Activated CD8-positive, alpha-beta memory T cell treated with anti-CD3 and anti-CD28 coated beads, Interleukin-2, amount 10 ng/mL, durations not matched to agents 7 days and 5 days (primary cell): ENCODE measurements at places on chromosomes 7 and 10. TPM values are rescaled to one million over a fixed set of nuclear protein-coding genes. Genes with fewer than 3 reads are reported as not detected.

CHCHD2 gene
- total RNA-seq: 534 TPM

GPR26 gene
- not detected for total RNA-seq

TRIM24 gene
- 17.7 TPM for total RNA-seq

SUGCT gene
- total RNA-seq: 0.21 TPM

UTF1 gene
- total RNA-seq: not detected

BNIP3 gene
- total RNA-seq: 39.2 TPM

TRIL gene
- 0.05 TPM for total RNA-seq

C7orf33 gene
- total RNA-seq: not detected

DNA sequence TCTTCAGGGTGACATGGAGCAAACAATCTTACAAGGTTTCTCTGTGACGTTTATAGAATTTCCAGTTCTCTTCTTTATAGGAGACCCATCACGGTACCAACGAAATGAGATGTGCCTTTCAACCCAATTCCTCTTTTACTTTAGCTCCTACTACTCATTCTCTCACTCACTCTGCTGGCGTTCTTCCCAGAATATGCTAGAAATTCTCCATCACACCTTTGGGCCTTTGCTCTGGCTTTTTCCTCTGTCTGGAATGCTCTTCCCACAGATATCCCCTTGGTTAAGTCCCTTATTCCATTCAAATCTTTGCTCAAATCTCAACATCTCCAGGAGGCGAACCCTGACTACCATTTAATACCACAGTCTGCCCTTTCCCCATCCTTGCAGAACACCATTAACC, 39.0 kb downstream of the SEMA3C start:
- DNase-seq: no peak

DNA sequence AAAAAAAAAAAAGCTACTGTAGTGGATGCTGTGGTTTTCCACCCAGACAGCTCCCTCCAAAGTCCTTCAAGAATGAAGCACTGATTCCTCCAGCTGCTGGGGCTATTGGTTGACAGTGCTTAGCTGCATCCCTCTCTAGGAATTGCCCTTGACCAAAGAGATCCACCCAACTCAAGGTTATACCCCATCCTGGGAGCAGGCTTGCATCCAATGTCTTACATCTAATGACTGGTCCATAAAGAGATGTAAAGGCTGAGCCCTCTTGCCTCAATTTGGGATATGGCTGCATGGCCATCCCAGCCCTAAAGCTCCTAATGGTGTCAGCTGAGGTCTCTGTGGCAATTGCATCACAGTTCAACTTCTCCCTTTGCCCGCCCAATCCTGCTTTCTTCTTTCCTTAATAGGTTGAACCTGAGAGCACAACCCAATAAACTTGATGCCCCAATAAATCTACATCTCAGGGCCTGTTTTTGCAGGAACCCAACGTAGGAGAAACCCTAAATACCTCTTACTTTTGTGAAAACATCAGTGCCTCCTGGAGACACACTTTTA, 4.4 kb downstream of the GPR37 start:
- no peak for DNase-seq

GRCh38 chr10:17140386-17140761, 10.8 kb upstream of the CUBN start:
- DNase-seq: no peak

DNA sequence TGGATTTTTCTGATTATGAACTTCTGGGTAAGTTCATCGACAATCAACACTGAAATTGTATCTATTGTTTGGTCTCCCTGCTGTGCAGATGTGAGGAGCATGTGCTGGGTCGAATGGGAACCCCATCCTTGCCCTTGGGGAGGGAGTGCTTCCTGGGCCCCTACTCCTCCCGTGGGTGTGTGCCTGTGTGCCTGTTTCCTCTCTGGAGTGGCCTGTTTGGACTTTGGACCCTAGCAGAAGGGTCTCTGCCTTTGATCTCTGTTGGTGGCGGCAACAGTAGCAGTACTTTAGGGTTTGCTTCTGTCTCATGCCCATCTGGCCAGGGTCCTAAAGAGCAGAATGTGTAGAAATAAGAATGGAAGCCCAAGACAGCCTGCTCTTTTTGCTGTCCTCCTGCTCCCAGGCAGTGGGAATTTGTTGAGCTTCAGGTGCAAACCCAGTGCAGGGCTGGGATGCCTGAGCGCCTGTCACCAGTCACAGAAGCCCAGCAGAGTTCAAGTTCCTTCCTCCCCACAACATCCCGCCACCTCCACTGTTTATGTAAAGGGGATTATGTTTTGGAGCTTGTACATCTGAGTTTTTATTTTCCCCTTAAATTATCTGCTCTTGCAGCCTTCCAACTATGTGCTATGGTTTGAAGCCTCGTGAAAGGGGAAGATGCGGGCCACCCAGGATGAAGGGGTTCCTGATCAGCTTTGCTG, 1.5 kb upstream of the TACR2 start:
- DNase-seq: no peak

DNA sequence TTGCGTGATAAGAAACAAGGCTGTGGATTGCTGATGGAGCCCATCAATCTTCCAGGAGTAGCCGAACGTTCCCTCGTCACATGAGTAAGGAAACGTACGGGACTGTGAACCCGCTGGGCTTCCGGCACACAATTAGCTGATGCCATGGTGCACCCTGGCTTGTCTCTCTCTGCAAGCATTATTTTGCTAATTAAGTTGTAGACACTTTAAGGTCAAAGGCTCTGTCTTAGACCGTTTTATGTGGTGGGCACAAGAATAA, 50.9 kb downstream of the ADARB2 start:
- DNase-seq: no peak

- DNase-seq: no peak
These were observed 521.9 kb downstream of the TYW1 start for GRCh38 chr7:67518580-67518979.

GRCh38 chr10:97584060-97584797, at the start of gene HOGA1:
HOGA1 (plus strand) TSS chr10:97584389; CDS start chr10:97584704, 315 bp downstream.
- DNase-seq: no peak

GRCh38 chr7:26311798-26312197, 20.1 kb downstream of the SNX10 start:
- no peak for DNase-seq

DNA sequence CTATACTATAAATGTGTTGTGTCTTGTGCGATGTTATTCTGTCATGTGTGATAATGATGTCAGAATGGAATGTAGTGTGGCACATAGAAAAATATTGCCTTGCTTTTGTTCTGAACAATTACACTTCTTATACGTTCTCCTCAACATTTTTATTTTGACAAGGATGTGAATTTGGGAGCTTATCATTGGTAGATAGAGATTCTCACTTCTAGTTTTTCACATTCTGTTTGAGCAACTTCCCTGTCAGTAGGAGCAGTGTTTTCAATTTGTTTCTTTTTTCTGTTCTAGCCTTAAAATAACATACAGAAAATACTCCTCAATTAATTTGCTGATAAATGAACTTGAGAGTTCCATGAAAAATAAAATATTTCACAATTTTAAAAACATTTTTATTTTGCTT, 17.6 kb downstream of the SUN3 start:
- no peak for DNase-seq

DNA sequence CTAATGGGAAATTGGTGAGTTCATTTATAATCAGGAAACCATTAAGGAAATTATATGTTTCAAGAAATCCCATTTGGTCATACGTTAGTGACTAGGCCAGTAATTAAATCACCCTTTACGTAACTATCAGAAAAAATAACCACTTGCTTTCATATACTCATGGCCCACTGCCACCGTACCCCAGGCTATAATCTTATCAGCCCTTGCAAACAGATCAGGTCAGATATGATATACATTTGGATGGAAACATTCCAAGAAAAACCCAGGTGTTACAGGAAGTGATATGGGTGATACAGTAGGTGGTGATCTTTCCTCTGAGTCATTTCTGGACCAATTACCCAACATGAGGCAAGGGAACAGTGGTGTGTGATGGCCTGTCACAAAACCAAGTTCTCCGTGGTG, 481.0 kb upstream of the SEMA3A start:
- no peak for DNase-seq

DNA sequence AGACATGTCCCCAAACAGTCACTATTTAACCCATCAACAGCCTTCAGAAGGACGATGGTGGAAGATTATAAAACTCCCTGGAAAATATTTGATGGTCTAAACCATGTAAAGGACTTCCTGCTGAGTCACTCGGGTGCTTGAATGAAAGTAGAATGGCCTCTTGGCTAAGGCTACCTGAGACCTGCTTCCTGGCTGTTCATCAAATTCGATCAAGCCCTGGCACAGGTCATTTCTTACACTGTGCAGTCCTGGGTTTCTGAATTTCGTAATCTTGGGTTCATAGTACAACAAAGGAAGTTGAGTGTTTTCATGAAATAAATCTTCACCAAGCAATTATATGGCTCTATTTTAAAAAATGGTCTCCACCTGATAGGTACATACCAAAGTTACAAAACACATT, 260.3 kb upstream of the RNF32 start:
- no peak for DNase-seq

GRCh38 chr7:116290740-116291139, 80.4 kb downstream of the TES start:
- no peak for DNase-seq

- no peak for DNase-seq
These were observed 119.5 kb downstream of the CFAP58 start for GRCh38 chr10:104472957-104473745.
